Stimulated activated CD8-positive, alpha-beta memory T cell treated with anti-CD3 and anti-CD28 coated beads, Interleukin-4, amount 100 ng/mL, for 4 hours (primary cell): ENCODE measurements at places on chromosomes 5 and 9.

DNA sequence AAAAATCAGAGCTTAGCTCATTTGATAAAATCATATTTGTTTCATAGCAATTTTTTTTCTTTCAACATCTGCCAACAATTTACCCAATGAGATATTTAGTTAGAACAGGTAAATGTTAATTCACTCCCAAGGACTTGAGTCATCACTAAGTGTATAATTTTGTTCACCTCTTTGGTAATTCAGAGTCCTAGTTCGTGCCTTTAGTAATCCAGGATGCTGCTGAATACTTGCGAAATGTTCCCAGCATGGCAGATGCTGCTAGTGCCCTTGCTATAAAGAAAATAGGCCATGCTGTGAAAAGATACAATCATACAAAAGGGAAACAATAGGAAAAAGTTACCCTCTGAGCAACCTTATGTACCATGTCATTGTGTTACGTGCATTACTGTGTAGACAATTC is 210.5 kb downstream of the CSNK1G3 start:
- DNase-seq = no peak

- DNase-seq = no peak
Observed at GRCh38 chr9:137602661-137603060, 2.8 kb upstream of the ARRDC1 start.

- no peak for DNase-seq
Observed at GRCh38 chr5:79518718-79519117, 4.8 kb upstream of the HOMER1 start.

DNA sequence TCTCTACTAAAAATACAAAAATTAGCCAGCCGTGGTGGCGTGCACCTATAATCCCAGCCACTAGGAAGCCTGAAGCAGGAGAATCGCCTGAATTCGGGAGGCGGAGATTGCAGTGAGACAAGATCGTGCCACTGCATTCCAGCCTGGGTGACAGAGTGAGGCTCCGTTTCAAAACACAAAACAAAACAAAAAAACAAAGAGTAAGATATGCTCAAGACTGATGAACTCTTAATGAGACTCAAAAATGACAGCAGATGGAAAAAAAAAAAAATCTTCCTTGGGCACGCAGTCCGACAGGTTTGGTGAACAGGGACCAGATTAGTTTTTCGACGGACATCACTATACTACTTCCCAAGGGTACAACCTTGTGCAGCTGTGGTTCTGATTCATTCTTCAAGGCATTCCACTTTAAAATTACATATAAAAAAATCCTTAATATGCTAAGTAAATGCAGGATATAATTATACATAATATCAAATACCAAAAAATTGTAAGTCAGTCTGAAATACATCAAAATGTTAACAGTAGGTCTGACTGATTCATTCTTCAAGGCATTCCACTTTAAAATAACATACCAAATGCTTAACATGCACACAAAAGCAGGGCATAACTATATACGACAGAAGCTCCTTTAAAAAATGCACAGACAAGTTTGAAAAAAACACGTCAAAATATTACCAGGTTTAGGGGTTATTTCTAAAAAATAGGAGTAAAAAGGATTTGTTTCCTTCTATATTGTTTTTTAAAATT is 12.3 kb downstream of the PSIP1 start:
- DNase-seq = no peak

DNA sequence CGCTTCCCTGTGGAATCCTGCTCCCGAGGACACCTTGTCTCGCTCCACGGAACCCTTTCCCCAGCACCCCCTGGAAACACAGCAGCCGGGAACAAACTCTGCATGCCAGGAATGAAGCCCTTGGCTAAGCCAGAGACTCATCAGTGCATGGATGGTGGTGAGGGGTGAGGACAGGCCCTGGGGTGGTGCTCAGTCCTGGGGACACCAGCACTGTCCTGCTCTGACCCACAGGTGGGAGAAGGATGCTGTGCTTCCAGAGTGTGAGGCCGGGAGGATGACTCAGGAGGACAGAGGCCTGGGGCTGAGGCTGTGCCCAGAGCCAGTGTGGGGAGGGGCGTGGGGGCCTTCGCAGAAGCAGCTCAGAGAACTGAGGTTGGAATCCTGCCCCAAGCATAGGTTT is 11.2 kb upstream of the EGR1 start:
- DNase-seq = no peak

GRCh38 chr9:128732576-128732975 is 8.6 kb upstream of the ZDHHC12 start:
- DNase-seq = no peak

DNA sequence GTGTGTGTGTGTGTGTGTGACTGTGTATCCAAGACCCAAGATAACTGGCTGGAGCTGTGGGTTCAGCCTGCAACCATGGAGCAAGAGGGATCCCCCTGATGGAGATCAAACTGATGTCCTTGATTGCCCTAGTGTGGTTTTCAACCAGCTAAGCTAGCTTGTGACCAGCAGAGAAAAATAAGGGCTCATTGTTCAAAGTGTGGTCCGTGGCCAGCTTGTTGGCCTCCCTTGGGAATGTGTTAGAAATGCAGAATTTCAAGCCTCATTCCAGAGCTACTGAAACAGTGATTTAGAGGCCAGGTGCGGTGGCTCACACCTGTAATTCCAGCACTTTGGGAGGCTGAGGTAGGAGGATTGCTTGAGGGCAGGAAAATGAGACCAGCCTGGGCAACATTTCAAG is 79.9 kb downstream of the ACER2 start:
- DNase-seq = no peak

DNA sequence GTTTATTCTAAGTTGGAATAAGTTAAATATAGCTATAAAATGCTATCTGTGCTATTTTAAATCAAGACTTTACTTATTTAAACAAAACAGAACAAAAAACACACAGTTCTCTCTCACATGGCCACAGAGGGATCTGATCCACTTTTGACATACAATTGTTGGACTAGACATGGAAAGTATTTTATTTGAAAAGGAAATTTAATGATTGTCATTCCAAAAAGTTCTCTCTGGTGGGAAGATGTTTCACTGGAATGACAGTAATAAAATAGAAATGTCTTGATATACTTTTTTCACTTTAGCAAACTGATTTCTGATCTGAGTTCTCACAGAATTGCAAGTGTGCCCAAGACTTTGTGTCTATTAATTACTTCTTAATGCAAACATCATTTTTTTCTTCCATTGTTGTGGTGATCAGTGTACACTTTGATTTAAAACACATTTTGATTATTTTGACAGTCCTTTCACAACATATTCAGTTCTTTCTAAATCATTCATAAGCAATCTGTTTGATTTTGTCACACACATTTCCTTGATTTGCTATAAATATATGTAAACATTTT is 30.1 kb upstream of the MINAR2 start:
- DNase-seq = no peak

GRCh38 chr9:70390933-70391341 is 23.5 kb downstream of the KLF9 start:
- DNase-seq = no peak

- DNase-seq = no peak
Observed at GRCh38 chr9:131880833-131881583, 141.1 kb upstream of the RAPGEF1 start.

GRCh38 chr5:154442801-154443200 is 3.0 kb upstream of the SAP30L start:
- no peak for DNase-seq

DNA sequence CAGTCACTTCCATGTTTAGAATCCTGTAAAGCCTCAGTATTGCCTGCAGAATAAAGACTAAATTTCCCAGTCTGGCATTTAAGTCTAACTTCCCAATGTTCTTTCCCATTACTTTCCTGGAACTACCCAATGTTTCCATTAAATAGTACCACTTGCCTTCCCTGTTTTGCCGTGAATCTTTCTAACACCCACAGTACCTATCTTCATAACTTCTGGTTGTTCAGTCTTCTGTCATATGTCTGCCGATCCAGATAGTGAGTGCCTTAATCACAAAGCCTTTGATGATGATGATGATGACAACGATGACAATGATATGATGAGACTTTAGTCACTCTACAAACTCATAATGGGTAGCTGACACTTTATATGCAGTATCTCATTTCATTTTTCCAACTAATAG is 6.6 kb upstream of the HEMGN start:
- DNase-seq = no peak

- DNase-seq = no peak
Observed at GRCh38 chr5:77748160-77748559, 28.0 kb downstream of the TBCA start.

DNA sequence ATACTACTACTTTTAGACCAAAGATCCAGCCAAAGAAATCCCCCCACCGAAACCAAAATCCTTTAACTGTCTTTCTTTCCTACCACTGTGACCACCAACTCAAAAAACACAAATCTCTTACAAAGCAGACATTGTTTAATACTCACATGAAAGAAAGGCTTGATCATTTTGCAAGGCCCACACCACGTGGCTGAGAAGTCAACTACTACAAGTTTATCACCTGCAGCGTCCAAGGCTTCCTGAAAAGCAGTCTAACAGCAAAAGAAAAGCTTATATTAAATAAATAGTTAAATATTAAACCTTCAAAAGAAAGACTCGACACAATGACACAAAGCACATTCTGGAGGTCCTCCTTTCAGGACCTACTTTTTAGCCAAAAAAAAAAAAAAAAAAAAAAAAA is 5.1 kb downstream of the TXN start:
- no peak for DNase-seq

DNA sequence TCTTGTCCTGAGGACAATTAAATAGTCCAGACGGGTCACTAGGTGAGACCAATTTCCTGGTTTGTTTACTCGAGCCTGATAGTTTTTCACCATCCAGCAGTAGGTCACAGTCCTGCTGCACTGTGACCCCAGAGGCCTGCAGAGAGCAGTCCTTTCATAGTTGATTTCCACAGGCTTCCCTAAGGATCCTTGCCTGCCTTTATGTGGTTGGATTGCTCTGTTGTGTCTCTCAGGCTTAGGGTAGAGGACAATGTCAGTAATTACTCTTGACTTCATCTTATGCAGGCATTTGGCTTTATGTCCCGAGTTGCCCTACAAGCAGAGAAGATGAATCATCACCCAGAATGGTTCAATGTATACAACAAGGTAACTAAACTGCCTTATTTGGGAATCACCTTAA is 9.0 kb upstream of the CATSPER3 start:
- DNase-seq = no peak

GRCh38 chr5:179553875-179554274 is 3.5 kb downstream of the RUFY1 start:
- no peak for DNase-seq

DNA sequence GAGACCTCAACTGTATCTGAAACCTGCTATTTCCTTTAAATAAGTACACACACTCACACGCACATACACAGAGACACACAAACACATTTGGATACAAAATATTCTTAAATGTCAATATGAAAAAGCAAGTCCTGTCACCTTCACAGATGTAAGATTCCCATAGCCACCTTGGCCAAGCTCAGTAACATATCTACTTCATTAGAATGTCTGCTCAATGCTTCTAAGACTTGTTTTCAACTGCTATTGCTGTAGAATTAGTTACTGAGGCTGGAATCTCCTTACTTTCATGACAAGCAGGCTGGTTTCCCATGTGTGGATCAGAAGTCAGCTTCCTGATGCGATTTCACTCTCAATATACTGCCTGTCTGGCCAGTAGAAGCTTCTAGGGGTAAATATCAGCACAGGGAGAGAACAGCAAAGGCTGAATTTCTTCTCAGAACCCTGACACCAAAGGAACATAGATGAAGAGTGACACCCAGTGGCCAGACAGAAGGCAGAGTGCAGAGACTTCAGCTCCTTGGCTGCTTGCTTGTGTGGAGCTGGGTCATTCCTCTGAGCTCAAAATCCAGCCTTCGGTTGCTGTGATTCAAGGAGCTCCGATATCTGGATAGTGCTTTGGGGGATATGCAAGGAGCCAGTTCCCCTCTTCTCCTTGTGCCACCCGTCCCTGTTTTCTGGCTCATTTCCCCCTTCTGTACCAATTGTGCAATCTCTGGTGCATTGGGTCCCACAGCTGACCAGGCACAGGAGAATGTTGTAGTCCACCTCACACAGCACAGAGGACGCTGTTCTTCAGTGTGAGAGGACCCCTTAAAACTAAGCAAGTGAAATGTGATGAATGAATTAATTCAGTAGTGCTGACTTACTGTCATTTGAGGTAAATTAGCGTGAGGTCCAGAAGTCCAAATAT is 26.6 kb upstream of the ABLIM3 start:
- no peak for DNase-seq

DNA sequence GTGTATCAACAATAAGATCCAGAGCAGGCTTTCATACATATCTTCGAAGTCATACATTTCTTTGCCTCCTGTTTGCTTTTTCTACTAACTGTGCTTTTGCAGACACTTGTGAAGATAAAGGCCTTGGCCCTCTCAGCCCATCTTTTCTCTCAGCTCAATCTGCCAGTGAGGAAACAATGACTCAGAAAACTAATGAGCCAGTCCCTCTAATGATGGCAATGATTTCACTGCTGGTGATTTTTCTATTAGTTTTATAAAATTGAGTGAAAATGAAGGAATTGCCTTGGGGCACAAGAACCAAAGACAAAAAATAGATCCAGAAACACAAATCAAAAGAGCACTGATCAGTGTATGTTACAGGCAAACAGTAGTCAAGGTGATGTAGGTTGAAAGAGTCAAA is 167.7 kb upstream of the PPP2R2B start:
- DNase-seq = no peak

GRCh38 chr9:97437051-97437600 is 25.2 kb downstream of the TDRD7 start:
- DNase-seq = no peak

DNA sequence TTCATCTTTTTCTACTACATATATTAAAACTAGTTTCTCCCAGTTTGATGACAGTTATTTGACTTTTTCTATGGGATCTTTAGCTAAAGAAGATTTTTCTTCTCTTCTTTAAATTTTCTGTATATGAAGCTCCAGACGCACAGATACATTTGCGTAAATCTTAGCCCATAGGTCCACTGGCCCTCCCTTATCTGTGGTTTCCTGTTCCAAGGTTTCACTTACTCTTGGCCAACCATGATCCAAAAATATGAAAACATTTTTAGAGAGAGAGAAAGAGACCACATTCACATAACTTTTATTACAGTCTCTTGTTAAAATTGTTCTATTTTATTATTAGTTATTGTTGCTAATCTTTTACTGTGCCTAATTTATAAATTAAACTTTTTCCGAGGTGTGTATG is 270.2 kb upstream of the DAPK1 start:
- DNase-seq = no peak

GRCh38 chr5:160469156-160470144 is 47.8 kb downstream of the PTTG1 start:
- no peak for DNase-seq

- no peak for DNase-seq
Observed at GRCh38 chr5:178416919-178417318, 173.3 kb downstream of the COL23A1 start.

- DNase-seq = no peak
Observed at GRCh38 chr9:97507428-97507984, 6.0 kb downstream of the TMOD1 start.

DNA sequence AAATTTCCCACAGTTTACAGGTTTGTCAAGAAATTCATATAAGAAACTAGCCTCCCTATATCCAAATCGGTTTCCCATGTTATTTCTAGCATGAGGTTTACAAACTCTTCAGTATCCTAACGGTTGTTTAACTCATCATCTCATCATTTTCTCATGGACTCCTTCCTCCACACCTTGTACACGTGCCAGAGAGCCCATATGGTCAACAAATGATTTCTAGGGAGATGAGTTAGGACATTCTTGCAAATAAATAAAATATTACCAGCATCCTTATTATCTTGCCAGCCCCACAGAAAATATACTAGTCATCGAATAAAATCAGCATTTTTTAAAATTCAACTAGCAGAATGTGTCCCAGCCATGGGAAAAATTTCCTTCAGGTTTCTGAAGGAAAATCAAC is 285.2 kb downstream of the EBF1 start:
- no peak for DNase-seq
